ENCODE measurements at places on chromosomes 16 and 17.

GRCh38 chr16:63653044-63653839, 1468.6 kb downstream of the CDH11 start:
- DNase-seq, result no peak

- no peak for DNase-seq
Measured at GRCh38 chr17:66514227-66514806, 211.9 kb downstream of the PRKCA start.

DNA sequence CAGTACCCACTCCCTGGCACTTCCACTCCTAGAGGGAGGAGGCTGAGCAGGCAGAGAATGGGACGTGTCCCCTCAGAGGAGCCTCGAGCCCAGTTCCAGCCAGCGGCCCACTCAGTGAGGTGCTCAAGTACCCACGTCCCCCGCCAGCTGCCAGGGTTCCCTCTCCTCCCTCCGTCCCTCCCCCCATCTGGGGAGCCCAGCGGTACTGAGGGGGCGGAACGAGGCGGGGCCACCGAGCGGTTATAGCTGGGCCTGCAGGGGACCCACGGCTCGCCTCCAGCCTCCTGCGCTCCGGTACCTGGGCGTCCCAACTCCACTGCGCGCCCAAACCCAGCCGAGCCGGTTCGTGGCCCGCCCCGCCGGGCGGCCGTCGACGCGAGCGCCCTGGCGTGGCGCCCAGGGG, at the start of gene NPW:
Gene NPW (plus strand): TSS at position 268 of the 403 bp plus-strand sequence.
- DNase-seq, result no peak

- no peak for DNase-seq
Measured at GRCh38 chr16:11672206-11673090, 4.2 kb downstream of the SNN start.

- DNase-seq, result peak; percentile 90
Measured at GRCh38 chr16:396605-397004, 394 bp upstream of the NME4 start.

DNA sequence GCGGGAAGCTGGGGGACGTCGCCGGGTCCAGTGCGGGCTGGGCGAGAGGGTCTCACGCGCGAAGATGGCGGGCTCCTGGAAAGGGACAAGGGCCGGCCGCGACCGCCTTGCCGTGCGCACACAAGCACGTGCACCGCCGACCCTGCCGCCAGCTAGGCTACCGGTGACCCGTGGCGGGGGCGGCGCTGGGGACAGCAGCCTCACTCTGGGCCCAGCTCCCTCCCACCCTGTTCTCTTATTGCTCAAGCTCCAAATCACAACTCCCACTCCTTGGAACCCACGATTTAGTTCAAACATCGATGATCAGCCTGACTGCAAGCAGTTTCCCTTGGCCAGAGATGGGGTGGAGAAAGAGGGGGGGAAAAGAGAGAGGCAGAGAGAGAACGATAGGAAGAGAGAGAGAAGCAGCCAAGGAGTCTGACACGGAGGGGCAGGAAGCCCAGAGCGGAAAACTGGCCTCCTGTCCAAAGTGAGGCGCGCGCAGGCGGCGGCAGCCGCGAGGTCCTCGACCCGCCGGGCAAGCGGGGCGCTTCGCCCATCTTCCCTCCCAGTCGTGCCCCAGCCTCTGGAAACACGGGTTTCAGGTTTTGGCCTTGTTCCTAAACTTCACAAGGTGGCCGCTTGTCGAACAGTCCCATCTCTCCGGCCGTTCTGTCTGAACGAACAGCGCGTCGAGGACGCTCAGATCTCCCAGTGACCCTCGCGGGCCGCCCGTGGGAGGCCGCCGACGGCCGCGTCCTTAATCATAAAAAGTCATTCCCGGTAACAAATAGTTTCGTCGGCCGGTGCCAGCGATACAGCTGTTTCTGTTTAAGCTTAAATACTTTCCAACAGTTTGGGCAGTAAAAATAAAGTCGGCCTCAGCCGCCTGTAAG, 1.7 kb upstream of the CBX8 start:
- no peak for DNase-seq

DNA sequence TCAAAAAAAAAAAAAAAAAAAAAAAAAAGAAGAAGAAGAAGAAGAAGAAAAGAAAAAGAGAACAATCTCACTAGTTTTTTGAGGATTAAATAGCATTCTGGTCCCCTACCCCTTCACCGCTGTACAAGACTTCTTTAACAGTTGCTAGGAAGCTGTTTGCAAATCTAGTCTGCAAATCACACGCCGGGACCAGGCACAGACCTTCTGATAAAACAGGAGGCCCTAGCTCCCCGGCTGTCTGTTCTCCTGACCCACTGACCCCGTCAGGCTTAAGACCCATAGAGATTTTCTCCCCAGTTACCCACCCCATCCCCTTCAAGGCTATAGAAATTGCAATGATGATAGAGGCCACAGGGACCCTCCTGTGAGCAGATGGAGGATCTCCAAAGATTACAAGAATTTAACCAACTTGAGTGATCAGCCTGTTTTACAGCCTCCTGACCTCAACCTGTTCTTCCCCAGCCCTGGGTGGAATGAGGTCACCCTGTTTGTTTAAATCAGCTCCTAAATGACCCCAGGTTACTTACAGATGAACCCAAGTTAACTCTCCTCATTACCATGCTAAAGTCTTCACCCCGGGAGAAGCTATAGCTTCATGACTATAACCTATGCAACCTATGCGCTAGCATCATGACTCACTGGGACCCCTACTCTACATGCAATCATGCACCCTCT, 11.8 kb upstream of the SULT1A1 start:
- no peak for DNase-seq
